ENCODE measurements at places on chromosomes 1 and 21. TPM values are rescaled to one million over a fixed set of nuclear protein-coding genes. Genes with fewer than 3 reads are reported as not detected.

- DNase-seq = no peak
Measured at GRCh38 chr1:204846546-204846945, 24.1 kb upstream of the NFASC start.

GRCh38 chr1:93033029-93033428, 46.1 kb upstream of the MTF2 start:
- DNase-seq = no peak

LPAR3 gene
- total RNA-seq = 3.5 TPM

GRCh38 chr1:192905049-192905448, 96.2 kb downstream of the RGS2 start:
- DNase-seq = no peak

LCK gene
- not detected for total RNA-seq

SH3BGR gene
- total RNA-seq = 15.7 TPM

TNFRSF14 gene
- 347 TPM for total RNA-seq

- no peak for DNase-seq
Measured at GRCh38 chr21:40052276-40052675, 185.0 kb downstream of the PCP4 start.

DNA sequence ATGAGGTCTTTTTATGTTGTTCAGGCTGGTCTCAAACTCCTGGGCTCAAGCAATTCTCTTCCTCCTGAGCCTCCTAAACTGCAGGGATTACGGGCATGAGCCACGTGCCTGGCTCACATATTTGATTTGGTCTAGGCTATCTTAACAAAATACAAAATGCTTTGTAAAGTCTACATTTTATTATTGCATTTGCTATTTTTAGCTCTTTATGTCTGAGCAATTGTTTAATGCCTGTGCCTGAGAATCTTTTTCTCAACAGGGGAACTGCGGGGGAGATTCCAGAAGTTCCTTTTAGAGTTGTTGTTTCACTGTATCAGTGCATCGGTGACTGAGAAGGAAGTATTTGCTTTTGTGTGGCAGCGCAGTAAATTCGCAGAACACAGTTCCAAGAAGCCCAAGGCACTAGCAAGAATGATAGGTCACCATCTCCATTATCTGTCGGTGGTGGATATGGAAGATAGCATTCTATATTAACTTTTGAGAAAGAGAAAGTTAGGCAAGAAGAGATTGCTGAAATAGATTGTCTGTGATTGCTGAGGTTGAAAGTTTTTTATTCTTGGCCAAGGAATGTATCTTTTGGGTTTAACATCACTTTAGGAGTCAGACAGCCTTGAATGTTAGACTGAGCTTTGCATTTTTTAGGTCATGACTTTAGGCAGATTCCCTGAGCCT, 167.3 kb downstream of the PDE4B start:
- DNase-seq = no peak

ZNF593OS gene
- not detected for total RNA-seq

P3R3URF gene
- total RNA-seq = not detected

DNA sequence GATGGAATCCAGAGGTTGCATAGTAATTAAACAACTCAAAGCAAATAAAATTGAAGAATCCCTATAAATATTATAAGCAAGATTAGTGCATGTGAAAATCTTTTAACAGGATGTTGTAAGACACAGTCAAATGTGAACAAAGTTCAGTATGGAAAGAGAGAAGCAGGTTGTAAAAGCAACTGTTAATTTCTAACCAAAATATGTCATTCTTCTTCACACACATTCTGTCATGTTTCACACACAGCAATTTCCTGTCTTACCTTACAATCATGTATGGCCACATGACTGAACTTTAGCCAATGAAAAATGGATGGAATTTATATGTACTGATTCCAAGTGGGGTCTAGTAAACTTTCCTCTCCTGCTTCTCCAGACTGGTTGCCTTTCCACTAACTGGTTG, 527.7 kb upstream of the TMPRSS15 start:
- DNase-seq = no peak

TCHH gene
- total RNA-seq = under 0.01 TPM

GRCh38 chr1:19828546-19828945, 13.5 kb upstream of the RNF186 start:
- DNase-seq = no peak

DNA sequence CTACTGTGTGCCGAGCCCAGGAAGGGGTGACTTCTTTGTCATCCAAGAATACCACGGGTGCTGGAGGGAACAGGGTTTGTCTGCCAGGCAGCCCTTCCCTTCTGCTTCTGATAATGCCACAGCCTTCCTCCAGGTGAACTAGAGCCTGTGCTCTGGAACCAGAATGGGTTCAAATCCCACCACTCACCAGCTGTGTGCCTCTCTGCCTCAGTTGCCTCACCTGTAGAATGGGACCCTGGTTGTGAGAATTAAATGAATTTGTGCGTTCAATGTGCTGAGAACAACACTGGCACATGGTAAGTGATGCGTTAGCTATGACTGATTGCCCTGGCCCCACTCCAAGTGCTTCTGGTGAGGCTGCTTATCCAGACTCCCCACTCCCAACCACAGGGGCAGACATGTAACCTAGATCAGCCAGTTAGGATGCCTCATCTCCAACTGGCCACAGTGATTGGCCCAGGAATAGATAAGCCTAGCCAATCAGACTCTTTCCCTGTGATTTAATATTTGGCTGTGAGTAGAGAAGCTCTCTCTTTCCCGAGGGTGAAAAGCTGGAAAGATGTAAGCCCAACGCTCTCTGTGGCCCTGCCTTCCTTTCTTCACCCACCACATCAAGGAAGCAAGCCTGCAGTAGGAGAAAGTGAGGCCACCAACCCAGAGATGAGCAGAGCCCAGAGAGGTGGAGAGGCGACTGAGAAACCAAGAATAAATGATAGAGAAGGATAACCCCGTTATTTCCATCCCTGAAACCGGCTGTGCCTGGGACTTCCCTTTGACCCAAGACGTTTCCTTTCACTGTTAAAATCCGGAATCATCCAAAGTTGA, 20.8 kb upstream of the LAPTM5 start:
- DNase-seq = no peak

NPPA gene
- total RNA-seq = not detected

DNA sequence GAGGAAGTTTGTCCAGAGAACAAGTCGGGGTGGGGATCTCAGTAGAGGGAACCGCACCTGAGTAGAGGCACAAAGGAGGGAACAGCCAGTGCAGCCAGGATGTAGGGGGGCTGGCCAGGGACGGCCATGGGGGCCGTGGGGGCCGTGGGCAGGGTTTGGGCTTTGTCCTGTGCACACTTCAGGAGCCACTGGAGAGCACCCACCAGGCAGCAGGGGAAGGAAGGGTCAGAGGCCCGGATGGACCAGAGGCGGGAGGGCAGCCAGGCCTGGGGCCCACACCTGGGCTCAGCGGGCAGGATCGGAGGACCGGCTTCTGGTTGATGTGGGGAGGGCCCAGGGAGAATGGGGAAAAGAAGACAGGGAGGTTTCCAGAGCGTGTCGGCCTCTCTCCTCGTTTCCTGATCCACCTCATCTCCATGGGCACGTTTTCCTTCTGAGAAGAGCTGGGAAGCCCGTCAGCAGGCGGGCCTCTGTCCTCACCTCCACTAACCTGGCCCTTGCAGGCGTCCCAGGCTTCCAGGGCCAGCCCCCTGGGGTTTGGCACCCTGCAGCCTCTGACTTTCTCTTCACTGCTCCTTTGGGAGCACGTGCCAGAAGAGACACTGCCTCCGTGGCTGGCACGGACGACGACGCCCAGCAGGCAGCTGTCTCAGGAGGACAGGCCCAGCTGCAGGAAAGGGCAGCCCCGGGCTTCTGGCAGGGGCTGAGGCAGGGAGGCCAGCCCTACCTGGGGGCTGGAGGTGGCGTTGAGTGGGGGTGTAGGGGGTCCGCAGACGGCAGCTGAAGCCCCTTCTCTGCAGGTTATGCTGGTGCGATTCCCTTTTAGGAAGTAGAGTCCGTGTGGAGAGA, 16.8 kb upstream of the PDXK start:
- no peak for DNase-seq

GBP7 gene
- not detected for total RNA-seq

DNA sequence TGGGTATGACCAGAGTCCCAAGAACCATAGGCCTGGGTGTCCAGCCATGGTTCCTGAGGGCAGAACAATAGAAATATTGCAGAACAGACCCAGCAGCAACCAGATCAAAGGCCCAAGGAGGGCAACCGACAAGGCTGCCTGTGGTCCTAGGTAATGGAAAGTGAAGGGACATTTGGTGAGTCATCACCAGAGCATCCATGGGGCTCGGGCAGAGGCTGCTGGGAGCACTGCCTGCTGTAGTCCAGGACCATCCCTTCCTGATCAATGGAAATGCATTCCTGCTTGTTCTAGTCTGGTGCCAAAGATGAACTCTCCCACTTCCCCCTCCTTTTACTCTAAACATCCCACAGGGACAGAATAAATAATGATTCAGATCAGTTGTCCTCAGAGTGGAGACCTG, 172.8 kb upstream of the CACNA1E start:
- no peak for DNase-seq

GRCh38 chr1:32063261-32063681, 9.5 kb upstream of the TMEM39B start:
- DNase-seq = no peak

DNA sequence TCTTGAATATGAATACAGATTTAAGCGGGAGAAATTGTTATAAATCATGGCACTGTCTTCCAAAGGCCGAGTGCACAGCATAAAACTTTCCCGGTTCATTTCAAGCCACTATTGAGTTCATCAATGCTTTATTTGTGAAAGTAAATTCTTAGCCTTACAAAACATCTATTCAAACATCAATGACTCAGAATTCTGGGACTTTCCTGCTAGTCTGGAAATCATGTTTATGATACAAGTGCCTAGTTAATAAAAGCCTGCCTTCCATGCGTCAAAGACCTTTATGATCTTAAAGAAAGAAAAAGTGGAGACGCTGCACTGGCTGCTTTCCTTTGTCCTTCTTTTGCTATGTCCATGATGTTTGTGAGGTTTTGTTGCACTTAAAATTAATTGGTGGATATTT, 137.7 kb downstream of the SETD4 start:
- DNase-seq = no peak

- DNase-seq = peak; percentile 49
Measured at GRCh38 chr1:31102501-31102950, 37.0 kb upstream of the PUM1 start.

DNA sequence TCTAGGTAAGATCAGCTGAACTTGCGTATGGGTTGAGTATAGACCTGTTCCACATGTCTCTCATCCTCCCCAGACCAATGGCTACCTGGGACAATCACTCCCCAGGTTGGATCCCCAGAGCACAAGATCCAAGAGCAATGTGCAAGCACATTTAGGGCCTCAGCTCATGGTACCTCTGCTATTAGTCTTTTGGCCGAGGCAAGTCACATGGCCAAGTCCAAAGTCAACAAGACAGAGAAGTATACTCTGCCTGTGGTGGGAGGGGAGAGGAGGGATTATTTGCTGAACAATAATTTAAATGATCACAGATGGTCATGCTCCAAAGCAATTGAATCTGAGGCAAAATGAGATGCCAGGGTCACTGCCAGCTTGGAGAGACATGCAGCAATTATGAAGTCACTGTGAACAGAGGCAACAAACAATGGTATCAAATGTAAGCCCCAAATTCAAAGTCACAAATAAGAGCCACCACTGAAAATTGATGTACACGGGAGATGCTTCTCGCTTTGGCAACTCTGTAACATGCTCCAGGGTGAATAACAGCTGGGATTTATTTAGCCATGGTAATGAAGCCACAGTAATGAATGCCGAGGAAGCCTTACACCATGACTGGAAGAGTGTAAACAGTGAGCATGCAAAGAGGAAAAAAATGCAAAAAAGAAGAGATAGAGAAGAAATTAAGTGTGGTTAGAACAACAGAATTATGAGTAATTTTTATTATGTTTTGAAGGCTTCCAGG, 149.1 kb downstream of the ZNF281 start:
- DNase-seq = no peak

DNA sequence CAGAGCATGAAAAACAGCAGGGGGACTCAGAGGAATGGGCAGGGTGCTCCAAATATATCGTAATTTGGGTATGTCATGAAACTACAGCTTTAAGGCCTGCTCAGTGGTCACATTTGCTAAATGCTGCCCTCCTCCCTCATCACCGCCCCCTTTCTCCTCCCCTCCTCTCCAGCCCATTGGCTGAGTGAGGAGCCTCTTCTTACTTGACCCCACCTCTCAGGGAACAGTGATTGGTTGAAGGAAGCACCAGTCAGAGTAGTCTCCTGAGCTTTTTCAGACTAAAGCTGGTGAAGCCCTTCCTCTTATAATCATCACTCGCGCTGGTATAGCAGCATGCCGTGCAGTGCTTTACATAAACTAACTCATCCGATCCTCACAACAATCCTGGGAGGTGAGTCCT, 10.0 kb upstream of the TTC39A start:
- no peak for DNase-seq

C4BPB gene
- 3.7 TPM for total RNA-seq

DIO1 gene
- not detected for total RNA-seq

- no peak for DNase-seq
Measured at GRCh38 chr21:33029975-33030461, 4.3 kb downstream of the OLIG2 start.

KIAA1614 gene
- 9.4 TPM for total RNA-seq

IKBKE gene
- 13.8 TPM for total RNA-seq

- DNase-seq = peak; percentile 38
Measured at GRCh38 chr1:67532452-67533216, 102.4 kb upstream of the SERBP1 start.

- DNase-seq = no peak
Measured at GRCh38 chr1:30159015-30159414, 564.4 kb downstream of the MATN1 start.

HSPA6 gene
- 2.2 TPM for total RNA-seq

GPR37L1 gene
- total RNA-seq = not detected

SLC45A3 gene
- total RNA-seq = 12.2 TPM

DNA sequence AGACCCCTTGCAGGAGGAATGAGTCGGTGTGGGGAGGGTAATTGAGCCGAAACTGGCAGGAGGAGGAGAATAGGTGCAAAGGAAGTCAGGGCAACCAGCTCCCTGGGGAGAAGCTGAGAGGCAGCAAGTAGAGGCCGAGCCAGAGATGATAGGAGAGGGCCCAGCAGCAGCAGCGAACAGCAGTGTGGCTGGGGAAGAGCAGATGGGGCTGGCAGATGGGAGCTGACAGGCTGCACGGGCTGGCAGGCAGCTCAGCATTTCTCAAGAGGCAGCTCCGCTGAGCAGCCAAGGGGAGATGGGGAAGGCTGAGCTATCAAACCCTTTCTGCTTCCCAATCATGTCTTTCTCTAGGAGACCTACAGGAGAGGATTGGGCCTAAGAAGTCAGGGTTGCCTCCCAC, 158.2 kb downstream of the TRIM33 start:
- DNase-seq = no peak

DNA sequence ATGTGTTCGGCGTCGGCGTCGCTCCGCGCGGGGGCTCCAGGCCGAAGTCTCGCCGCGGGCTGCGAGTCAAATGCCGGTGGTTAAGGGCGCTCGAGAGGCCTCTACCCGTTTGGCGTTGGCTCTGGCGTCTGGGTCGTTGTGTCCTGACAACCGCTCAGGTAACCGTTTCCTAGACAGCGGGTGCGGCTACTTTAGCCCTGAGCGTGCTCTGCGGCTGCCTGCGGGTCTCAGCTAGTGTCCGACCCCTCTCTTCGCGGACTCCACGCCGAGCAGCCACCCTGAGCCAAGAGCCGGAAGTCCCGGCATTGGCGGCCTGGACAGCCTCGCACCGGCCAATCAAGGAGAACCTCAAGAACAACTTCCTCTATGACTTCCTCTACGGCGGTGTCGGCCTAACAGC, 173.4 kb downstream of the SETD4 start:
- DNase-seq = no peak
